ENCODE measurements at places on chromosomes 12 and 14.

DNA sequence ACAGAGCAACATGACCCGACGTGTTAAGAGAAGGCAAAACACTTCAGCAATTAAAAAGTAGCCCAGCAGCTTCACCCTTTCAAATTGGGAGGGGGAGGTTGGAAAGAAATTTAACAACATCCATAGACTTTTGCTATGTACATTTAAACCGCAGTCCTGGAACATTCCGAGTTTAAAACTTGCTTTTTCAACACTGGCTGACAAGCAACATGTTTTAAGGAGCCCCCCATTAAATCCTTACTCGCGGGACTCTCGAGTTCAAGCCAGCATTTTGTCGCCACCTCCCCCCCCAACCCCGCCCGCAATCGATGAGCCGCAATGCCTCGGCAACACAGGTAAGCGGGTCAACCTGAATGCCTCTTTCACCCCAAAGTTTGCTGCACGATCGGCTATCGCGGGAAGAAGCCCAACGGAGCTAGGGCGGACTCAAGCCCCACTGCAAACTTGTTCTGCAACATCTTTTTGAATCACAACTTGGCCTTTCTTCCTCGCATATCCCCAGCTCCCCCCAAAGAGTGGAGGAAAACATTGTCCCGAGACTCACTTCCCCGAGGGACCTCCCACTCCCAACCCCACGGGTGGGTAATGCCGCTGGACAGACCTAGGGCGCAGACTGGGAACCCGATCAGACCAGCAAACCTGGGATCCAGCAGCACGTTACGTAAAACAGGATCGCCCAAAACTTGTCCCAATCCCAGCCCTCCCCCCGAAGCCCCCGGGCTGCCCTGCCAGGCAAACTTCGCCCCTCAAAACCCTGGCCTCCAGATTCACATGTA lies 777 bp downstream of the ZFP36L1 start:
- DNase-seq, result no peak
- peaks cover 92% of the 10 kb centered on the region for H3K36me3 ChIP-seq
- no peaks in the 10 kb centered on the region for H3K27me3 ChIP-seq
- H3K27ac ChIP-seq, result peak overlapping the region; percentile 99
- peaks cover 65% of the 10 kb centered on the region for H3K4me1 ChIP-seq
- H3K4me3 ChIP-seq, result peak overlapping the region; percentile 94

- H3K27me3 ChIP-seq, result peaks cover 33% of the 10 kb centered on the region
- no peak overlapping the region for H3K4me3 ChIP-seq
- no peaks in the 10 kb centered on the region for H3K4me1 ChIP-seq
- H3K27ac ChIP-seq, result no peak overlapping the region
- H3K36me3 ChIP-seq, result no peaks in the 10 kb centered on the region
These were observed 475.0 kb downstream of the GLT1D1 start for GRCh38 chr12:129328235-129328634.

GRCh38 chr12:75305412-75306332 lies 24.5 kb downstream of the CAPS2 start:
- H3K36me3 ChIP-seq, result no peaks in the 10 kb centered on the region
- H3K27me3 ChIP-seq, result no peaks in the 10 kb centered on the region
- no peak for DNase-seq
- no peaks in the 10 kb centered on the region for H3K4me1 ChIP-seq
- no peak overlapping the region for H3K27ac ChIP-seq

DNA sequence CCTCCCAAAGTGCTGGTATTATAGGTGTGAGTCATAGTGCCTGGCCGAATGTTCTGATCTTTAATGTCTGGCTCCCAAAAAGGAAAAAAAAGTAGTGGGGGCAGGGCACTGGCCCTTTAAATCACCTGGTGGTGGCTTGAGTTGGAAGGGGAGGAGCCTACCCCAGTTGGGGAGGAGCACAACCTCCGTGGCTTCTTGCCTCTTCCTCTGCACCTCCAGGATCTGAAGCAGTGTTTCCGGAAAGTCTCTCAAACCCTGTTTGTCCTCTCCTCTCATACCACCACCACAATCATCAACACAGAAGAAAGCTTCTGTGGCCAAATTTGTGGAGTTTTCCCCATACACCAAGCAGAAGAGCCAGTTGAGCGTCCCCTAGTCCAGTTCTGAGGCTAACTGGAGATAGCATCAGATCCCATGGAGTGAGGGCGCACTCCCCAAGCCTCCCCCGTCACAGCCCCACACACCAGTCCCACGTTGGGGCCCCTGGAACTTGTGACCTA lies 24.3 kb upstream of the RCOR1 start:
- peaks cover 8% of the 10 kb centered on the region for H3K4me1 ChIP-seq
- no peaks in the 10 kb centered on the region for H3K36me3 ChIP-seq
- H3K4me3 ChIP-seq, result peak overlapping the region; percentile 23
- peaks cover 1% of the 10 kb centered on the region for H3K27me3 ChIP-seq
- no peak overlapping the region for H3K27ac ChIP-seq

DNA sequence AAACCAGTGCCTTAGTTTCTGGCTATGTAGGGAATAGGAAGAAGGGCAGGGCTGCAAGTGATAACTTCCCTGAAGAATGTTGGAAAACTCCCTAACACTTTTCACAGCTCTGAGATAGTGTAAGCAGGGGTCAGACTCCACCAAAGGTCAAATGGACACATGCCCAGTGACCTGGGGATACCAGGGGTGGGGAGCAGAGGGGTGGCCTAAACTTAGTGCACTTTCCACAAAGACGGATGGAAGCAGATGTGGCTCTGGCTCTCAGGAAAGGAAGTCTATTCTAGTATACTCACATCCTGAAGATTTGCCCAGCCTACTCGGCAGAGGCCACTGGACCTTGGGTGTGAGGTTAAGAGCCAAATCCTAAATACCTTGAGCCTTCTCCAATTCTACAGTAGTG lies 285.8 kb downstream of the NUAK1 start:
- H3K4me1 ChIP-seq, result no peaks in the 10 kb centered on the region
- no peak overlapping the region for H3K4me3 ChIP-seq
- H3K27me3 ChIP-seq, result peaks cover 11% of the 10 kb centered on the region
- no peak for DNase-seq
- no peaks in the 10 kb centered on the region for H3K36me3 ChIP-seq

- H3K27ac ChIP-seq, result no peak overlapping the region
- H3K36me3 ChIP-seq, result peaks cover 7% of the 10 kb centered on the region
These were observed 2.9 kb downstream of the HEBP1 start for GRCh38 chr12:12997156-12997555.

- H3K27me3 ChIP-seq, result no peaks in the 10 kb centered on the region
- no peak overlapping the region for H3K4me3 ChIP-seq
- no peak overlapping the region for H3K27ac ChIP-seq
- no peak for DNase-seq
These were observed 431.3 kb downstream of the NPAS3 start for GRCh38 chr14:33369972-33370371.

DNA sequence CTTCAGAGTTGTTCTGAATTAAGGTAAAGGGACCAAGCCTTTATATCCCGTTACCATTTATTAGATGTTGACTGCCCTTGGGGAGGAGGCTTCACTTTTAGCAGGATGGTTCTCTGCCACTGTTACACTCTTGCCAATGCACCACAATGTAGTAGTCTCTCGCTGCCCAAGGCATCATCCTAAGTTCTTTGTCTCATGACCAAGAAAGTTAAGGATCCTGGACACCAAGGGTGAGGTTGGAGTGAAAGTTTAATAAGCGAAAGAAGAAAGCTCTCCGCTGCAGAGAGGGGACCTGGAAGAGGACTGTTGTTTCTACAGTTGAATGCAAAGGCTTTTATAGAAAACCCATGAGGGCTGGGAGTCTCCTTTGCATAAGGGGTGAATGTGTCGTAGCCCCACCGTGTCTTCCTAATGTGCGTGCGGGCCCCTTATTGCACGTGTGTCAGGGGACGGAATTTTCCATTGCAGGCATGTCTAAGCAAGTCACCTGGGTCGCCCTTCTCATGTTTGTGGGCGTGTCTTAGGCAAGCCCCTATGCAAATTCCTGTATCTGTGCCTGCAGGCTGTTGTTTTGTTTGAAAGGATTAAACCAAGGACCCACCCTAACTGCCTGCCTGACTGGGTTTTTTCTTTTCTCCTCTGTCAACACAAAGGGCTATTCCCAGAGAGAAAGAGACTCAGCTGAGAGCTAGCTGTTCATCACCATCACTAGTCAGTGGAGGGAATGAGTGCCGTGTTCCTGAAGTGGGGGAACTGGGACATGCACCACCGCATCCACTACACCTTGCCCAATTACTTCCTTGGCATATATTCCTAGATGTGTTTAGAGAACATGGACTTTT lies 17.6 kb upstream of the RNASE1 start:
- no peaks in the 10 kb centered on the region for H3K36me3 ChIP-seq
- peaks cover 33% of the 10 kb centered on the region for H3K27me3 ChIP-seq
- H3K27ac ChIP-seq, result no peak overlapping the region
- no peaks in the 10 kb centered on the region for H3K4me1 ChIP-seq
- no peak overlapping the region for H3K4me3 ChIP-seq

- DNase-seq, result no peak
- no peaks in the 10 kb centered on the region for H3K27me3 ChIP-seq
- H3K27ac ChIP-seq, result no peak overlapping the region
- peaks cover 7% of the 10 kb centered on the region for H3K36me3 ChIP-seq
These were observed 10.7 kb upstream of the GPX2 start for GRCh38 chr14:64953310-64953654.

- H3K27ac ChIP-seq, result no peak overlapping the region
- H3K4me3 ChIP-seq, result no peak overlapping the region
- no peak for DNase-seq
- peaks cover 4% of the 10 kb centered on the region for H3K36me3 ChIP-seq
- H3K4me1 ChIP-seq, result peaks cover 31% of the 10 kb centered on the region
These were observed 6.3 kb upstream of the FBRSL1 start for GRCh38 chr12:132483612-132484011.

DNA sequence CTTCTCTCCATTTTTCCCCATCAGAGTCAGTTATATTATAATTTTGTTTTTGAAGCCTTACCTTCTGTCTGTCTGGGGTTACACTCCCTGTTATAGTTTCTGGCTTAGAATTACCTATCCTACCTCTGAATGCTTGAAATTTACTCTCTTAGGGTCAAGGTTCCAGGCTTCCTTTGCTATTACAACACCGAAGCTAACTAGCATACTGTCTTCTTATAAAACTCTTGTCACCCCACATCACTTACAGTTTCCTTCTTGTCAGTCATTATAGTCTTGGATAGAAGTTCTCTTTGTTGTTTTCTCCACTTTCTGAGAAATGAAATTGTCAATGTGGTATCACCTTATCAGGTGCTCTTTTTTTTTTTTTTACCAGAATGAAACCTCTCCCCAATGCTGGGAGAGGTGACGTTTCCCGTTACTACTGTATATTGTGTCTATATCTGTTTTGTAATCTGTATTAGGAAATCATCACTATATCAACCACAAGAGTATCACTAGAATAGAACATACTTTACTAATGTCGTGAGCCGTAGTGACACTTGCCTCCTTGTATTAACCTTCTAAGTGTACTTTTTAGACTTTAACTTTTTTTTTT lies 69.2 kb upstream of the PSMA6 start:
- peaks cover 24% of the 10 kb centered on the region for H3K4me1 ChIP-seq
- DNase-seq, result no peak
- peak overlapping the region; percentile 8 for H3K4me3 ChIP-seq
- no peaks in the 10 kb centered on the region for H3K27me3 ChIP-seq
- H3K27ac ChIP-seq, result peak overlapping the region; percentile 65

- H3K27ac ChIP-seq, result no peak overlapping the region
- no peak for DNase-seq
- peaks cover 31% of the 10 kb centered on the region for H3K27me3 ChIP-seq
- no peaks in the 10 kb centered on the region for H3K36me3 ChIP-seq
- no peak overlapping the region for H3K4me3 ChIP-seq
These were observed 118.4 kb downstream of the NTN4 start for GRCh38 chr12:95672166-95672565.

DNA sequence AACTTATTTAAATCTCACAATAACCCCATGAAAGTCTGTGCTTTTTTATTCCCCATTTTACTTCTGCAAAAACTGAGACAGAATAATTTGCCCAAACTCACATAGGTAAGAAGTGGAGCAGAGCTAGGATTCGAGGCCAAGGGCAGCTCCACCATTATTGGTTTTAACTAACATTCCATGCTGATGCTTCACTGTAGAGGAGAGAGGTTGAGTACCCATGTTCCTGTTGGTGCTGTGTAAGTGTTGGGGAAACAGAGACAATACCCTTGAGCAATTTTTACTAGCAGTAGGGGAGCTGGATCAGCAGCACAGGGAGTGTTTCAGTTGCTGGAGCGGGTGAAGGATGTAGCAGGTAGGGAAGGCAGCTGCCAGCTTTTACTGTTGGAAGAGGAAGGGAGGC lies 21.1 kb downstream of the RASSF8 start:
- H3K4me1 ChIP-seq, result no peaks in the 10 kb centered on the region
- no peaks in the 10 kb centered on the region for H3K36me3 ChIP-seq
- peaks cover 48% of the 10 kb centered on the region for H3K27me3 ChIP-seq
- no peak for DNase-seq
- H3K27ac ChIP-seq, result no peak overlapping the region
- H3K4me3 ChIP-seq, result no peak overlapping the region

GRCh38 chr12:112937741-112938719 lies at the start of gene OAS3:
Gene OAS3 (plus strand): TSS chr12:112938474. CDS start chr12:112938531, 57 bp downstream.
- H3K4me1 ChIP-seq, result peaks cover 30% of the 10 kb centered on the region
- peak within 1 kb of the TSS; percentile 82 for H3K4me3 ChIP-seq
- DNase-seq, result peak; percentile 39
- H3K27me3 ChIP-seq, result no peaks in the 10 kb centered on the region
- H3K27ac ChIP-seq, result peak within 1 kb of the TSS; percentile 80
- peaks cover 7% of the 10 kb centered on the region for H3K36me3 ChIP-seq

DNA sequence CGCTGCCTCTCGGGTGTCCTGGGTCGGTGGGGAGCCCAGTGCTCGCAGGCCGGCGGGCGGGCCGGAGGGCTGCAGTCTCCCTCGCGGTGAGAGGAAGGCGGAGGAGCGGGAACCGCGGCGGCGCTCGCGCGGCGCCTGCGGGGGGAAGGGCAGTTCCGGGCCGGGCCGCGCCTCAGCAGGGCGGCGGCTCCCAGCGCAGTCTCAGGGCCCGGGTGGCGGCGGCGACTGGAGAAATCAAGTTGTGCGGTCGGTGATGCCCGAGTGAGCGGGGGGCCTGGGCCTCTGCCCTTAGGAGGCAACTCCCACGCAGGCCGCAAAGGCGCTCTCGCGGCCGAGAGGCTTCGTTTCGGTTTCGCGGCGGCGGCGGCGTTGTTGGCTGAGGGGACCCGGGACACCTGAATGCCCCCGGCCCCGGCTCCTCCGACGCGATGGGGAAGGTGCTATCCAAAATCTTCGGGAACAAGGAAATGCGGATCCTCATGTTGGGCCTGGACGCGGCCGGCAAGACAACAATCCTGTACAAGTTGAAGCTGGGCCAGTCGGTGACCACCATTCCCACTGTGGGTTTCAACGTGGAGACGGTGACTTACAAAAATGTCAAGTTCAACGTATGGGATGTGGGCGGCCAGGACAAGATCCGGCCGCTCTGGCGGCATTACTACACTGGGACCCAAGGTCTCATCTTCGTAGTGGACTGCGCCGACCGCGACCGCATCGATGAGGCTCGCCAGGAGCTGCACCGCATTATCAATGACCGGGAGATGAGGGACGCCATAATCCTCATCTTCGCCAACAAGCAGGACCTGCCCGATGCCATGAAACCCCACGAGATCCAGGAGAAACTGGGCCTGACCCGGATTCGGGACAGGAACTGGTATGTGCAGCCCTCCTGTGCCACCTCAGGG lies 679 bp downstream of the ARF6 start:
- H3K4me1 ChIP-seq, result peaks cover 46% of the 10 kb centered on the region
- peak; percentile 76 for DNase-seq
- H3K36me3 ChIP-seq, result peaks cover 47% of the 10 kb centered on the region
- H3K4me3 ChIP-seq, result peak overlapping the region; percentile 91
- H3K27me3 ChIP-seq, result no peaks in the 10 kb centered on the region
